ENCODE measurements at places on chromosomes 4 and X.

DNA sequence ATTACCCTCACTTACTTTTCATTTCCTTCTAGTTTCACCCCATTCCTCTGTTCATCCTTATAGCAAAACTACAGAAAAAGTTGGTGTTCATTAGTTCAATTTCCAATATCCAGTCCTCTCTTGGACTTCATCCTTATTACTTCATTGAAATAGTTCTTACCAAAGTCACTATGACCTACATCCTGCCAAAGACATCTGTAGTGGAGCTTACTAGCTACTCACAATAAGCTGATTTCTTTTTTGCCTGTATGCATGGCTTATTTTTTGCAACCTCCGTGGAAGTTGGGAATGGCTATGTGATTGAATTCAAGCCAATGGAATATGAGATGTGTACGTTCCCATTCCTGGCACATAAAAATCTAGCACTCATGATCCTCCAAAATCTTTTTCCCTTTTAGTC is 4.6 kb upstream of the CDKL2 start:
- DNase-seq, result no peak

- DNase-seq, result no peak
Observed at GRCh38 chr4:172352356-172352755, 539.2 kb downstream of the GALNTL6 start.

GRCh38 chrX:28585767-28586166 is 1.5 kb upstream of the IL1RAPL1 start:
- DNase-seq, result no peak

DNA sequence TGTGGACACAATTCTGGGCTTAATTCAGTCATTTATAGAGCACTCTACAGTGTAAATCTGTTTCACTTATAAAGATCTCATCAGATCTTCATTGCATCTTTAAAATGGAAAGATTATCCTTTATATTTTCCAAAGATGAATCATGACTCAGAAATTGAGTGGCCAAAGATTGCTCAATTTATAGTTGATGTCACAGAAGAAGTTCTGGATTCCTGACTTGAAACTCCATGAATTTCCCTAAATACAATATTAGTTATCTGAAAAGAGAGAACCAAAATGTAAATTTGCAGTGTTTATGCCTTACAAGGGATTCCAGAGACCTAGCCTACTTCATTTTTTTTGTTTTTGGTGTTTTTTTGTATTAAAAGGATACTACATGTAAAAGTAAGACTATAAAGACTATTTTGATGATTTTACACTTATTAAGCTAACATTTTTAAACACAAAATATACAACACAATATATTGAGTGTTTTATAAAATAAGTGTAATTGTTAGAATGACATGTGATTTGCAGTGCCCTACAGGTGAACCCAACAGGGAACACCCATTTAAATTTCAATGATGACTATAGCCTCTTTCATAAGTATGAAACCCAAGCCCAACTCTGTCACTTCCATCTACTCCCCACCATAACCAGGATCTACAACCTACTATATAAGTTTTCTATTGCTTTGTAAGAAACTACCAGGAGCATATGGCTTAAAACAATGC is 183.5 kb downstream of the PCDH7 start:
- DNase-seq, result no peak

- DNase-seq, result no peak
Observed at GRCh38 chr4:92305148-92305877, 1.5 kb downstream of the GRID2 start.

DNA sequence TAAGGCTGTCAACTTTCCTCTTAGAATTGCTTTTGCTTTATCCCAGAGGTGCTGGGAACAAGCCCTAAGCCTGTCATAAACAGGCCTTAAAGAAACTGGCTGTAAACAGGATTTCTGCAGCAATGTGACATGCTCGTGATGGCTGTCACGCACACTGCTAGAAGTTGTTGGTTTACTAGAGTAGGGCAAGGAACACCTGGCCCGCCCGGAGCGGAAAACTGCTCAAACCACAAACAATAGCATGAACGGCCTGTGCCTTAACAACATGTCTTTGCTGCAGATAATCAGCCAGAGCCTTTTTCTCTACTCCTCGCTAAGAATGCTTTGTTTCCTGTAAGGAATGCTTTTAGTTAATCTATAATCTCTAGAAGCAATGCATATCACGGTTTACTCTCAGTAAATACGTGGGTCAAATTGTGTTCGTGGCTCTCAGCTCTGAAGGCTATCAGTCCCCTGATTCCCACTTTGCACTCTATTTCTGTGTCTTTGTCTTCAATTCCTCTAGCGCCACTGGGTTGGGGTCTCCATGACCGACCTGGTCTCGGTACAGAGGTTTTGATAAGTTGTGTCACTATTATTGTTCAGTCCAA is 318.3 kb downstream of the GLUD2 start:
- no peak for DNase-seq

GRCh38 chr4:84407554-84408407 is 91.3 kb downstream of the NKX6-1 start:
- DNase-seq, result no peak
